NCI-H748 treated with DMSO at 0.1 percent for 48 hours (cell line): ENCODE measurements at places on chromosomes 11 and 22.

DNA sequence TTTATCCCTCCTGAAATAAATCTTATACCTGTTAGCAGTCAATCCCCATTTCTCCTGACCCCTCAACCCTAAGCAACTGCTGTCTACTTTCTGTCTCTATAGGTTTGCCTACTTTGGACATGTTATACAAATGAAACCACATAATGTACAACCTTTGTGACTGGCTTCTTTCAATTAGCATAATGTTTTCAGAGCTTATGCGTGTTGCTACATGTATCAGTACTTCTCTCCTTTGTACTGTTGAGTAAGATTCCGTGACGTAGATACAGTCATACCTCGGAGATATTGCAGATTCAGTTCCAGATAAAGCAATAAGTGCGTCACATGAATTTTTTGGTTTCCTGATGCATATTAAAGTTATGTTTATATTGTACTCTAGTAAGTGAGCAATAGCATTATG lies 127.3 kb downstream of the MORC2 start:
- no peak for DNase-seq

DNA sequence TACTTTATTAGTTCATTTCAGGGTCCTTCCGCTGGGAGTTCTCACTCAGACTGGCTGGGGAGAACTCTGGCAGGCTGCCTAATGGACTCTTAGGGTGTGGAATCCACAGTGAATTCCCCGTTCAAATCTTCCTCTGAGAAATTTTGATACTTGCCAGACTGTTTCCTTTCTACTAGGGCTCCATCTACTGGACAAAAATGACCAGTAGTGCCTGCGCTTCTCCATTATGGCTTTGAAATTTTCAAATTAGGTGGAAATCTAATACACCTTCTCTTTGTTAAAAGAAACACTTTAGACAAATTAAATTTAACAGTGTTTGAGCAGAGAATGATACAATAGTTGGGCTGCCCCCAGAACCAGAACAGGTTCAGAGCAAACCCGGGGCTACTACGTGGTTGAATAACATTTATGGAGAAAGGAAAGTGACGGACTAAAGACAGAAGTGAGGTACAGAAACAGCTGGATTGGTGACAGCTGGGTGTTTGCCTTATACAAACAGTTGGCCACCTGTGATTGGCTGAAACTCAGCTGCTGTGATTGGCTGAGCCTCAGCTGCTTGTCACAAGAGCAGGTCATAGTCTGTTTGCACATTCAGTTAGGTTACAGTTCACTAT lies 52.9 kb upstream of the FDX1 start:
- DNase-seq, result peak; percentile 70

DNA sequence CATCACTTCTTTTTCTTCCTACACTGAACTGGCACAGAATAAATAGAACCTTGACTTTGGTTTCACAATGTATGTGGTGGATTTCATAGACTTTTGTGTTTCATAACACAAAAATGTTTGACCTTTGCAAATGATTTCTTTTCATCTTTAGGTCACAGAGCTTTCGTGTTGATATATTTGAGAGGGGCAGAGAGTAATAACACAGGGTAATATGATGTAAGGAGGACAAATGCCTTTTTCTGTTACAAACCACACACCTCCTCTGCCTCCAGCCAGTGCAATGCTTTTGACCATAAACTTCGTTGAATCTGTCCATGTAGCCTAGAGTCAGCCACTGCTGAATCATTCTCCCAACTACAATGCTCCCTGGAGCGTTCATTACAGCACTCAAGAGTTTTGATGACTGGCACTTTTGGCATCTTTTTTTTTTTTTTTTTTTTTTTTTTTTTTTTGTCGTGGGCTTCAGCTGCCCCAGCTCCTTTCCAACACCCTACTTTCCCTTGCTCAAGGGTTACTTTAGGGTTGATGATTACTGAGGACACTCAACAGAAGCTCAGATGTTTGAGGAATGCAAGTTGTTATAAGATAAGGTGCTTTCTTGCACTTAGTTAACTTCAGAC lies 11.4 kb upstream of the CAT start:
- DNase-seq, result no peak

- DNase-seq, result no peak
Observed at GRCh38 chr11:4167292-4167691, 72.7 kb downstream of the RRM1 start.

DNA sequence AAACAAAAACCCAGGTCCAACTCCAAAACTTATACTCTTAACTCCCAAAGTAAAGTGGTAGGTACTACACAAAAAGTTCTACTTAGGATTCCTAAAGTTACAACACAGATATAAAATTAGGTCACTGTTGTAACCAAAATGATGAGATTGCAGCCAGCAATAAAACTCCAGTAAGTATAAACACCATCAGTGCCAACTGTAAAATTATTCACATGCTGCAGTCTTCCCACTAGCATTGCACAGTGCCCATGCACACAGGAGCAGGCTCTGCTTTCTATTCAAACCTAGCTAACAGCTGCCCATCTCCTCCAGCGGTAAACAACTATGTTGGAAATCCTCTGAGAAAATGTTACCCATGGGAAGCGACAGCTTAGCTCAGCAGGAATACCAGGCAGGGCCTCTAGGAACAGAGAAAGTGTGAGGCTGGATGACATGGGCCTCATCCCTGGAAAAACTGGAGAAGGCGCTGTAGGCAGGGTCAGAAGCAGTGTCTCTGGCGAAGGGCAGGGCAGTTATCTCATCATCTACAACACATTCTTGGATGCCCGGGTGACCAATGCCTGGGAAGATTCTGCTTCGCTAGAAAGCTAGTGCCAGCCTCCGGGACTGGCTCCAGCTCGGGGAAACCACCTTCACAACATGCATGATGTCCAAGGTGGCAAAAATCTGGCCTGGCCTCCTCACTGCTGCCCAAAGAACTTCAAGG lies 9.1 kb downstream of the CPT1A start:
- no peak for DNase-seq

- DNase-seq, result no peak
Observed at GRCh38 chr11:121487191-121487590, 34.4 kb upstream of the SORL1-AS1 start.

GRCh38 chr11:123020968-123021367 lies 39.3 kb upstream of the BSX start:
- peak; percentile 3 for DNase-seq

- DNase-seq, result no peak
Observed at GRCh38 chr11:108622341-108622740, 28.8 kb upstream of the EXPH5 start.

GRCh38 chr22:48945621-48946458 lies 881.8 kb downstream of the BRD1 start:
- DNase-seq, result no peak

DNA sequence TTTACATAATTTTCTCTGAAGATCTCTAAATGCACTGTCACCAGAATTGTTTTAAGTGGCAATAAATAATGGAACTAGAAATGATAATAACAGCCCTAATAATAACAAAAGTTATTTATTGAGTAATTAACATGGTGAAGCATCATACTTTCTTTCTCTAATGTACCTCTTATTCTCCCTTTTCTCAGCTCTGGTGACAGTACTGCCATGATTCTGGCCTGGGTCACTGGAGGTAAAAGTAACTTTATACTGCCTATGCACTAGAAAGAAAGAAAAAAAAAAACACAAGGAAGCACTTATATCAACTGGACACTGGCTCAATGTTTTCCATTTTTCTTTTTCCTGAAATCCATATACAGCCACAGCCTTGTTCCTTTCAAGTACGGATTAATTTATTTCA lies 43.7 kb downstream of the CADM1 start:
- no peak for DNase-seq

- no peak for DNase-seq
Observed at GRCh38 chr11:127766734-127767133, 766.2 kb upstream of the KIRREL3 start.

GRCh38 chr22:37019309-37020191 lies at the start of the genes MPST and TST:
TSS of gene MPST (plus strand) at chr22:37019742. CDS start at chr22:37019837, 95 bp downstream.
TSS of gene TST (minus strand) at chr22:37019447. CDS start at chr22:37018732, 715 bp downstream.
- no peak for DNase-seq

DNA sequence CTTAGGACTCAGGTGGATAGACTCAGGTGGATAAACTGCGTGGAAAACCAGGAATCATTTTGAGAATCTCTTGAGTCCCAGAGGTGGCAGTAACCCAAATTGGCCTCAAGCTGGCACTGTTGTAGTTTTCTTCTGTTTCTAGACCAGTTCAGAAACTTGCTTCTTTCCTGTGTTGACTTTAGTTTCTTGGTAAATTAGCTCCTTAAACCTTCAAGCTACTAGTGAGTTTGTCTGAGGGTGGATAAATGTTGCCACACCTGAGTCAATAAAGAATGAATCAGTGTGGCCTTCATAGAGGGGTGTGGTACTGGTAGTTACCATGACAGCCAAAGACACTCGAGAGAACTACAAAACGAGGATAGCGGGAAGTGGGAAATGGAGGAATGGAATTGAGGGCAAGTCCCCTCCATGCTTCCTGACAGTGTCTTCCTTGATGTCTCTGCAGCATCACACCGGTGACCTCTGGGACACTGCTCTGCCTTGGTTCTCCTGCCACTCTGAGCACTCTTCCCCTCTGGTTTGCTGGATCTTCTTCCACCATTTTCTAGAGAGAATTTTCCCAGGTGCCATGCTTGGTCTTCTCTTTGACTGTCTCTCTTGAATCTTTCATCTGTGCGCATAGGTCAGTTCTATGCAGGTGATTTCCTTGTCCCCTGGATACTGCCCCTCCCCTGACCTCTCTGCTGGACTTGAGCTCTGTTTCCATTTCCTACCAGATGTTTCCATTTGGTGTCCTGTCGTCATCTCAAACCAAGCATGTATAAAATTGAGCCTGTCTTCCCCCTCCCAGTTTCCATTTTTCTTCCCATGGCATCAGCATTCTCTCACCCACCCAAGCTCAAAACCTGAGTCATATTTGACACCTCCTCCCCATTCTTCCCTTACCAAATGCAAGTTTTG lies 7.2 kb downstream of the POLD4 start:
- DNase-seq, result peak; percentile 7

DNA sequence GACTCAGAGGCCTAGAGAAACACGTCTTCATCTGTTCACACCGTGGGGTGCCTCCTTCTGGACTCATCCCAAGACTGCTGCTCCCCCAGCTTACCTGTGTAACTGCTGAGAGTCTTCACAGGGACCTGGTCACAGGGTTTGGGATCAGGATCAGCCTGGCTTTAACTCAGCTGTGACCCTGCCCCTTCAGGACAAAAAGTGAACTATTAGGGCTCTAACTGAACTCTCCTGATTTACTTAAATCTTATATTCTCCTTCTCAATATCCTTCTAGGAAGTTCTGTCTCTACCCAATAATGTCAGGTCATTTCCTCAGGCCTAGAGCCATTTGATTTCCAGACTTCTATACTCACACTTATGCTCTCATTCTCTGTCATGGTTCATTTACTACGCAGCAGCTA lies 108.4 kb downstream of the ZNF280B start:
- no peak for DNase-seq

DNA sequence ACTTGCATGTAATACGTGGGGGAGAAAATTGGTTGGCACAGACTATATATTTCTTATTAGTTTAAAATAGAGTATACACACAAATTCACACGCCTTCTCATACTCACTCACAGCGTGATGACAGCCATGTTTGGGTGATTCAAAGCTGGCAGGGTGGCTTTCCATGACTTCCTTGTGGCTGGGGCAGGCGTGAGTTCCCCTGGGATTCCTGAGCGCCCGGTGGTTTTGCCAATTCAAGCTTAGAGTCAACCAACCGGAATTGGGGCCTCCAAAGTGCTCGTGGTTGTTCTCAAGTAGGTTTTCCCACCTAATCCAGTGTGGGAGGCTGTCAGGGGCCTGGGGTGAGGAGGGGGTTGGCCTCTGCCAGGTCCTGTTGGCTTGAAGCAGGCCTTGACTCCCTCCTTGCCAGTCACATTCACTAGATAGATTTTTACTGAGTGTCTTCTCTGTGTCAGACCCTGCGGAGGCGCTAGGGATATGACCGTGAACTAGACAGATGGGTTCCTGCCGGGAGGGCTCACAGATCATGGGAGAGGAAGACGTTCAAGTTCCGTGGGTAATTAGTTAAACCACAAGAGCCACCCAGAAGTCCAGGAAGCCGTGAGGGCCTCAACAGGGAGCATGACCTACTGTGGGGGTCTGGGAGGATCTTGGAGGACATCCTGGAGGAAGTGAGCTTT lies 11.5 kb downstream of the PKNOX2 start:
- DNase-seq, result no peak
